A172 (cell line): ENCODE measurements at places on chromosomes 1 and 21.

DNA sequence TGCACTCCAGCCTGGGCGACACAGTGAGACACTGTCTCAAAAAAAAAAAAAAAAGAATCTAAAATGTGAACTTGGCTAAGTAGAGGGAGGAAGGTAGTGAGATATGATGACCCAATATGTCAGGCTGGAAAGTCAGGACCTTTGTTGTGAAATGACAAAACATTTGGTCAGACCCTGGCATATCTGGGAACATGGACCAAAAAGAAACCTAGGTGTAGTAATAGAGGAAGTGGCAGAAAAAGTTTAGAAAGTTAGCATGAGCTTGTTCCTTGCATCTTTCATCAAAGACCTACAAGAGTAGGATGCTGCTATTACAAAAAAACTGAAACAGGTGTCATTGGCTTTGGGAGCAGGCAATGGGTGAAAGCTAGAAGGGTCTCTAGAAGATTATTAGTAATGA is 7.3 kb upstream of the S100A3 start:
- DNase-seq, result no peak

DNA sequence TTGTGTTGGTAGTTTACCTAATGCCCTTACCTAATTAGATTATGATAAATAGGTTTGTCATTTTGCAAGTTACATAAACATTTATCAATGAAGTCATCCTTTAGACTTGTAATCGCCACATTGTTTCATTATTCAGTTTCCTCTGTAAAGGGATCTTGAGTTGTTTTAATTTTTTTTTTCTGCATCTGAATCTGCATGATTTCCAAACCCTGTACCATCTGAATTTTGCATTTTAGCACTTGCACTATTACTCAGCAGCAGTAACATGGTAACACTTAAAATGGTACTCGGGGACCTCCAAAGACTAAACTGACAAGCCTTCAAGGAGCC is 12.4 kb downstream of the TARDBP start:
- DNase-seq, result no peak

DNA sequence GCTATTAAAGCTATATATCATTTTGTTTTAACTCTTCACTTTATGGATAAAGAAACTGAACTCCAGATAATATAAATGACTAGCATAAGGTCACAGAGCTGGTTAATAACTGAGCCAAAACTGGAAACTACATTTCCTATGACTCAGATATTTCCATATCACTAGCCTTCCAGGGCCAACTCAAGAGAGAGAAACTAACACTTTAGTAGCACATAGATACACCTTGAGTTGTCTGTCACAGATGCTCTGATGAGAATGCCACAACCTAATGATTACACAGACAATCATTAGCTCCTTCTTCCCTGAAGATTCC is 40.7 kb downstream of the NME7 start:
- peak; percentile 46 for DNase-seq

DNA sequence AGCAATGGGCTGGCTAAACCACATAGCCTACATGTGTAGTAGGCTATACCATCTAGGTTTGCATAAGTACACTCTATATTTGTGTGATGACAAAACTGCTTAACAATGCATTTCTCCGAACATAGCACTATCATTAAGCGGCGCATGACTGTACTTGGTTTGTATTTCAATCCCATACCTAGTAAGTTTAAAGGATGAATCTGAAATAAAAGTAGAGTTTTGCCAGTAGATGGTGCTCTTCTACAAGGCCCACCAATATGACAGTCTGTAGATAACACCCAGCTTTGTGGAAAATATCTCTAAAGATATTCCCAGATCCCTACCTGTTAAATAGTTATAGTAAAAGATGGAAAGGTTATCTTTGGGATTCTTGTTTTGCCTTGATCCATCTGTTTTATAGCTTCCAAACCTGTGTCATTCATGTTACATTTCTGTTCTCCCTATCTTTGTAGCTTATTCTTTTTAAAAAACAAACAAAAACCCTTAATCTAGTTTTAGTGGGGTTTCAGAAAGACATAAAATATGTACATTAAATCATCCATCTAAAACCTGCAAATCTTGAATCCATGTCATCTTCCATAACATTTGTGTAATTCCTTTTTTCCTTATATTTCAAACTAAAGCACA is 33.9 kb upstream of the ASPM start:
- peak; percentile 74 for DNase-seq

- no peak for DNase-seq
Measured at GRCh38 chr21:41425954-41426675, at the start of gene MX1. Gene MX1 (plus strand): TSS chr21:41426239. CDS start chr21:41432071, 5,832 bp downstream.

GRCh38 chr1:62286786-62287224 is 32.4 kb downstream of the KANK4 start:
- peak; percentile 63 for DNase-seq

DNA sequence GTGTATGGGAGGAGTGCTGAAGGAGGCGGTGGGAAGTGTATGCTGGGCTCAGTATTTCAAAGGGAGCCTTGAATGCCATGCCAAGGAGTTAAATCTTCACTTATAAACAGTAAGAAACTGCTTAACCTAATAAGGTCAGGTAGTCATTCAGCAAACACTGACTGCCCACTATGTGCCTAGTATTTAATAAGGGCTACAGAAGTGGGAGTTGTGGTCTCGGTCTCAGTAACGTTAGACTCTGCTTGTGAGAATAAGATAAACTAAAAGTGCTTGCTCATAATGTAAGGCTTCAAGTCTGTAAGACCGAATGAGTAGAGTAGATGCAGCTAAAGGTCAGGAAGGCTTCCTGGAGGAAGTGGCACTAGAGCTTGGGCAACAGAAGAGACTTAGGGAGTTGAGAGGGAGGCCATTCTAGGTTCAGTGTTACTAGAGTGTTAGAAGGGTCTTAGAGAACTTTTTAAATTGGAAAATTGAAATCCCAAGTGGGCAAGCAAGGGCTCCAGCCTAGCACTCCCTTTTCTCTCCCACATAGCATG is 6.0 kb downstream of the MARCKSL1 start:
- no peak for DNase-seq

DNA sequence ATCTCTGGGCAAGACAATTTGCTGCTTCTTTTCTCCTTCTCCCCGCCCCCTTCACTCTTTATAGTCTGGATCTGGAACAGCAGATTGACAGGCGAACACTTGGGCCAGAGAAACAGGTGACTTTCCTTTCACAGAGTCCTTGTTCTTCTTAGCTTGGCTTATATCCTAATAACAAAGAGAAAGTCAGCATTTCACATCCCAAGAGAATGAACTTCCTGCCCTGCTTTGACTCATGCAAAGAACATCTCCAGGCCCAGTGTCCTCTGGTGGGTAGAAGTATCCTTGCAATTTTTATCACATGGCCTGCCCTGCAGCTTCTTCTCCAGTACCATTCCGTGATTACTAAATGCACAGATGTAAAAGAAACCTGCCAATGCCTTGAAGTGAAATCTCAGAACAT is 764.4 kb downstream of the ADGRL2 start:
- peak; percentile 79 for DNase-seq

- no peak for DNase-seq
Measured at GRCh38 chr21:36185523-36185922, 28.9 kb downstream of the DOP1B start.

DNA sequence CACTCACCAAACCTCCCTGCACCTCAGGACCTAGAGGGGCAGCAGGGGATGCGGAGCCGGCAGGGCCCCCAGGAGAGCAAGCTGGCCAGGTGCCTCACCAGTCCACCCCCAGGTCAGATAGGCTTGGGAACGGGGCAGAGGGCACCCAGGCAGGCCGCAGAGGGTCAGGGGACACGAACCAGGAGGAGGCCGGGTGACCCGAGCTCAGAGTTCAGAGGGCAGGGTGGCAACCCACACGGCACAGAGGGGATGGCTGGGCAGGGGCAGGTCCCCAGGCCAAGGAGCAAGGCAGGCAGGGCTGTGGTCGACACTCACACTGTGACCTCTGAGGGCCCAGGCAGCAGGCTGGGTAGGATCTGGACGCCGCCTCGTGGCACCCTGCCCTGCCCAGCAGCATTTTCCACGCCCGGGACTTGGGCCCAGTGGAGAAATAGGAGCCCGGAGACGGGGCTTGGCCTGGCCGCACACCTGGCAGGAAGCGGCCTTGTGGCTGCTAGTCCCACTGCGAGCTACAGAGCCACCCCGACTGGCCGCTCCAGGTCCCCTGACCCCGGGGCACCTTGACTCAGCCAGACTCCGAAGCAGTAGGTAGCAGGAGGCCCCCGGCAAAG is 5.3 kb downstream of the DVL1 start:
- DNase-seq, result no peak

- DNase-seq, result peak; percentile 53
Measured at GRCh38 chr1:12572522-12572921, 45.5 kb downstream of the DHRS3 start.
